Stimulated activated CD4-positive, alpha-beta T cell treated with anti-CD3 and anti-CD28 coated beads, Interleukin-12 subunit alpha, Interleukin-12 subunit beta, amount 100 ng/mL, for 4 hours (primary cell): ENCODE measurements at places on chromosomes 5 and 9.

DNA sequence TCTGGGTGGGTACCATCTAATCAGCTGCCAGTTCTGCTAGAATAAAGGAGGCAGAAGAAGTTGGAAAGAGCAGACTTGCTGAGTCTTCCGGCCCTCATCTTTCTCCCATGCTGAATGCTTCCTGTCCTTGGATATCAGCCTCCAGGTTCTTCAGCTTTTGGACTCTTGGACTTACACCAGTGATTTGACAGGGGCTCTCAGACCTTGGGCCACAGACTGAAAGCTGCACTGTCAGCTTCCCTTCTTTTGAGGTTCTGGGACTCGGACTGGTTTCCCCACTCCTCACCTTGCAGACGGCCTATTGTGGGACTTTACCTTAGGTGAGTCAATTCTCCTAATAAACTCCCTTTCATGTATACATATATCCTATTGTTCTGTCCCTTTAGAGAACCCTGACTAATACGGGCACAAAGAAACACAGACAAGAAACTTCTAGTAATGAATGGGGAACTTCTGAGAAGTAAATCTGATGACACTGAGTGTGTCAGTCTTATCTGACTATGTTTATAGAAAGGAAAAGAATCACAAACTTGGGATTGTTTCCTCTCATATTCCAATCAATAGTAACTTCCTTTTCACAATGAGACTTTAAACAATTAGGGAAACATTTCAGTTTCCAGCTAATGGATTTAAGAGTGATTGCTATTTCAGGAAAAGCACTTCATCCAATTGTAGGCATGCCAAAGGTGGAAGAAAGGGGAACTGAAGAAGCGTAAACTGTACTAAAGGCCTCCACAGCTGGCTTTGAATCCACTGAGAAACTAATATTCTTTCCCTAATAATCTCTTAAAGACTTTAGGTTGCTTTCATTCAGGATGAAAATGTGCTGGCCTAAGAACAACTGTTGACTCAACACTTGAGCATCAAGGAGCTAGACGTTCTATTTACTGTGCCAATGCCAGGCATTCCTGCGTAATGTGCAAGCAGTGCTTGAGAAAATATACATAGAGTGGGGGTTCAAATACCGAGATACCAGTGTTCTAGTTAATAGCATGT is 127.9 kb upstream of the PTGER4 start:
- no peak for DNase-seq

- DNase-seq = peak; percentile 39
Observed at GRCh38 chr5:36875051-36875789, 1.3 kb upstream of the NIPBL start.

- DNase-seq = no peak
Observed at GRCh38 chr5:7391215-7391614, 4.7 kb upstream of the ADCY2 start.

DNA sequence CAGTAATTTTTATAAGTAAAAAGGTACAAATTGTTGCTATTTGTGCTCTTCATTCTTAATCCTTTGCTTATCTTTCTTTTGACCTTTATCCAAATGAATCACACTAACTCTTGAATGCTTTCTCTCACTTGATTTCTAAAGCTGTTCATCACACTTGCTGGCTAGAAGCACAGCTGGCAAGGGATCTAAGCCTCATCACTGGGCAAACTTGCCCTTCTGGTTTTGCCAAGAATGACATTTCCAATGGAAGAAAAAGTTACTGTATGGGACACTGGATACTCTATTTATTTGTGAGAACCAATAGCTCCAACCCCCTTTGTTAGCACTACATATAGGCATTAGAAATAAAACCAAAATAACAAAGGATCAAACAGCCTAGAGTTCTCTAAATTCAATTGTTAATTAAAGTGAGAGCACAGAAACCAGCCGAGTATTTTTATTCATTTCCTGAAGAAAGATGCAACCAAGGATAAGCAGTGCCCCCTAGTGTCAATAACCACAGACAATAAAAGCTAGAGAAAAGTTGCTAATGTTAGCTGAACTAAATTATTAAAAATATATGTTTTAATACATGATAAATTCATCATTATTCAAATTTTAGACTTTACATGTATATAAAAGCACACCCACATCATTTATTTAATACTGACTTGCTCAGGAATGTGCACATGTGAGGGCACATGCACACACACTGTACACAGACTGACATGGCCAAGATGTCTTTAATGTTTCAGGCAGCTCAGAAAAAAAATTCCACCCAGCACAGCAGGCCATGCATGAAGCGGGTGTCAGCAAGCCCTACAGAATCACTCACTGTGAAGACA is 59.8 kb upstream of the POU5F2 start:
- DNase-seq = no peak

- no peak for DNase-seq
Observed at GRCh38 chr9:96859461-96860198, 5.3 kb upstream of the ZNF782 start.

GRCh38 chr5:108543486-108543885 is 161.6 kb upstream of the FBXL17 start:
- DNase-seq = no peak

GRCh38 chr9:95344735-95345325 is 27.3 kb upstream of the FANCC start:
- no peak for DNase-seq

DNA sequence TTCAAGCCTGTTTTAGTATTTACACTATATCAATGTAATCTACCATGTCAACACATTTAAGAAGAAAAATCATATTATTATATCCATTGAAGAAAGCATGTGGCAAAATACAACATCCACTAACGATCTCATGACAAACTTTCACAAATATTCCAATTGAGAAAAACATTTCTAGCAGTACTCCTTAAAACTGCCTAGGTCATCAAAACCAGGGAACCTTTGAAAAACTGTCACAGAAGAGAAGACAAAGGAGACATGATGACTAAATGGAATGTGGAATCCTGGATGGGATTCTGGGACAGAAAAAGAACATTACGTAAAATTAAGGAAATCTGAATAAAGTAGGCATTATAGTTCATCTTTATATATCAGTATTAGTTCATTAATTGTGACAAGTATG is 1091.3 kb upstream of the CDH6 start:
- no peak for DNase-seq

DNA sequence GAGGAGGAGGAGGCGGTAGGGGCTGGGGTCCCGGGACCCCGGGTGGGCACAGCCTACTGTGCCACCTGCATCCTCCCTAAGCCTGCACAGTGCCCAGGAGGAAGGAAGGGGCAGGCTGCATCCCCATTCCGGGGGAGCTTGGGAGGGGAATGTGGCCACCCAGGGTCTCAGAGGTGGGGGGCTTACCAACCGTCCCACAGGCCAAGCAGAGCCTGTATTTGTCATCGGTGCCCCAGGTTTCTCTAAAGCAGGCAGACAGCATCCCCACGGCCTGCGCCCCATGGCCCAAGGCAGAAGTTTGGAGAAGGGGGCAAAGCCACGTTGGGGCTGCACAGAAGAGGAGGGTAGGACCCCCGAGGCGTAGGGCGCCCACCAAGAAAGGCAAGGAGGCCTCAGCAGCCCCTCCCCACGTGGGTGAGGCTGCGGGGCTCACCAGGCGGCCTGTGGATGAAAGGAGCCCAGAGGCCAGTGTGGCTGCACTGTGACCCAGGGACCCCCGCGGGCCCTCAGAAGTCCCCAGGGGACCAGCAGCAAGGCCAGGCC is 507 bp upstream of the GPSM1 start:
- no peak for DNase-seq
